Activated naive CD8-positive, alpha-beta T cell treated with anti-CD3 and anti-CD28 coated beads for 36 hours (primary cell): ENCODE measurements at places on chromosomes 6 and 20.

GRCh38 chr6:41448256-41448655, 97.9 kb upstream of the FOXP4 start:
- DNase-seq, result no peak

DNA sequence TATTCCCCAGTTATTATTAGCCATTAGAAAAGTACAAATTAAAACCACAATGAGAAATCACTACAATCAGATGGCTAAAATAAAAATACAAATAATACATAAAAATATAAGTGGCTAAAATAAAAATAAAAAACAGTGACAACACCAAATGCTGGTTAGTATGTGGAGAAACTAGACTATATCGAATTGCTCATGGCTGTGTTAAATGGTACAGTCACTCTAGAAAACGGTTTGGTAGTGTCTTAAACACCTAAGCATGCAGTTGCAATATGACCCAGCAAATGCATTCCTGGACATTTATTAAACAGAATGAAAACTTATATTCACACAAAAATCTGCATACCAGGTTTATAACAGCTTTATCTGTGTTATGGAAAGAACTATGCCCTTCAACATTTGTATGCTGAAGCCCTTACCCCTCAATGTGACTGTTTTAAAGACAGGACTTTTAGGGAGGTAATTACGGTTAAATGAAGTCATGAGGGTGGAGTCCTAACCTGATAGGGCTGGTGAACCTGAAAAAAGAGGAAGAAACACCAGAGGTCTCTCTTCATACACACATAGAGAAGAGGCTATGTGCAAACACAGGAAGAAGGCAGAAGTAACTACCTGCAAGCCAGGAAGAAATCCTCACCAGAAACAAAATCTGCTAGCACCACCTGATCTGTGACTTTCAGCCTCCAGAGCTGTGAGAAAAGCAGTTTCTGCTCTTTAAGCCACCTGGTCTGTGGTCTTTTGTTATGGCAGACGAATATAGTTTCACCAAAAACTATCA, 84.9 kb downstream of the ASCC3 start:
- DNase-seq, result no peak

- no peak for DNase-seq
Observed at GRCh38 chr6:34232901-34233300, 3.8 kb upstream of the HMGA1 start.

DNA sequence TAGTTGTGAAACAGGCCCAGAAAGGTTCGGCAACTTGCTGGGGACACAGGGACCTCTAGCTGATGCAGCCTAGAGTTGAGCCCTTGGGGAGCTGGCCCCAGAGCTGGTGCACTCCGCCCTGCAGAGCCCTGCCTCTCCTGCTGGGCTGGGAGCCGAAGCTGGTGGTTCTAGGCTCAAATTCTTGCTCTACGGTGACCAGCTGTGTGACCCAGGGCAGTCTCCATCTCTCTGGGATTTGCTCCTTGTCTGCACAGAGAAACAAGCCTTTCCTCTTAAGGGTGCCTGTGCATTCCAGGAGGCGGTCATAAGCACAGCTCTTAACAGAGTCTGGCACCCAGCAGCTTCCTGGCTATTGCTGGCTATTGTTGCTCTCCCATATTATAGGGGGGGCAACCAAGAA, 47.4 kb downstream of the RBM38 start:
- DNase-seq, result no peak

DNA sequence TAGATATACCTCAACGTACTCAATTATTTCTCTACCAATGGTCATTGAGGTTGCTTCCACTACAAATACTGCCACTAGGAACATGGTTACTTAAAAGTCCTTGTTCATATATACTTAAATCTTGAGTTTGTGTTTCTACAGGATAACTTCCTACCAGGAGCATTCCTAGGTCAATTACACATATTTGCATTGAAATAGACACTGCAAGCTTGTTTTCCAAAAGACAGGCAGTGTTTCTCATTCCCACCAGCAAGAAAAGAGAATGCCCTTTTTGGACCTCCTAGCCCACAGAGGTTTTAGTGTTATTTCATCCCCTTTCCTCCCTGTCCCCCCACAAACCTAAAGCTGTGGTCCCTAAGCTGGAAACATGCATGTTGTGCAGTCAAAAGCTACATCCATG, 177.3 kb downstream of the ID4 start:
- DNase-seq, result no peak

- no peak for DNase-seq
Observed at GRCh38 chr6:124026694-124027093, 223.0 kb downstream of the NKAIN2 start.

- no peak for DNase-seq
Observed at GRCh38 chr6:14770572-14770971, 475.3 kb upstream of the JARID2 start.

DNA sequence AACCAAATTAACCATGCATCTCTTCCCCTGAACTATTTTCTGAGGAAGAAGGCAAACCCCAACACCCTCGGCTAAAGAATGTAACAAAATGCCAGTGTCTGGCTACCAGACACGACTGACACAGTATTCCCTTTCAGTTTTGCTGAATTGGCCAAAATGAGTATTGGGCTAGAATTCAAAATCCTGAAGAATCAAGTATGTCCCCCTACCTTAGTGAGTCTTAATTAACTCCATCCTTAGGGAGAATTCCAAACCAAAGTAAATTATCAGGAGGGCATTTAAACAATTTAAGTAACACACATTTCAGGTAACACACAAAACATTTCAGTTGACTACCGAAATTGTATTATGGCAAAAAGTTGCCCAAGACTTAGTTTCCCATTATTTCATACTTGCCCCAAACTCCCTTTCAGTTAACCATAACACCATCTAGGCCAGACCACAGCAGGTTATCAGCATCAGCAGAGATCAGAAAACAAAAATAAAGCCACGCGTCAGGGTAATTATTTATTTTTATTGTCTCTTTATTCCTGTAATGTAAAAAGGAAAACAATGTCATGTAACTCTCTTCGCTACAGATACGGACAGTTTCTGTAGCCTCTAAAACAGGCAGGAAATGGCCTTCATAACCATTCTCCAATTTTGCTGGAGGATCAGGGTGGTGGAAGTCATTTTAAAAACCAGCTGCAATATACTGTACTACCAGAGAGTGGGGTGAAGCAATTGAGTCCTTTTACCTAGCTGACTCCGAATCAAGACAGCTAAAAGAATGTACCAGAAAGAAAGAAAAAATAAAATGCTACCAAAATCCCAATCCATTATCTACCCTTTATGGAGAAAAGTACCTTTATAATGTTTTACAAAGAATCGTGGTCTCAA, 1.9 kb downstream of the SNX5 start:
- no peak for DNase-seq

DNA sequence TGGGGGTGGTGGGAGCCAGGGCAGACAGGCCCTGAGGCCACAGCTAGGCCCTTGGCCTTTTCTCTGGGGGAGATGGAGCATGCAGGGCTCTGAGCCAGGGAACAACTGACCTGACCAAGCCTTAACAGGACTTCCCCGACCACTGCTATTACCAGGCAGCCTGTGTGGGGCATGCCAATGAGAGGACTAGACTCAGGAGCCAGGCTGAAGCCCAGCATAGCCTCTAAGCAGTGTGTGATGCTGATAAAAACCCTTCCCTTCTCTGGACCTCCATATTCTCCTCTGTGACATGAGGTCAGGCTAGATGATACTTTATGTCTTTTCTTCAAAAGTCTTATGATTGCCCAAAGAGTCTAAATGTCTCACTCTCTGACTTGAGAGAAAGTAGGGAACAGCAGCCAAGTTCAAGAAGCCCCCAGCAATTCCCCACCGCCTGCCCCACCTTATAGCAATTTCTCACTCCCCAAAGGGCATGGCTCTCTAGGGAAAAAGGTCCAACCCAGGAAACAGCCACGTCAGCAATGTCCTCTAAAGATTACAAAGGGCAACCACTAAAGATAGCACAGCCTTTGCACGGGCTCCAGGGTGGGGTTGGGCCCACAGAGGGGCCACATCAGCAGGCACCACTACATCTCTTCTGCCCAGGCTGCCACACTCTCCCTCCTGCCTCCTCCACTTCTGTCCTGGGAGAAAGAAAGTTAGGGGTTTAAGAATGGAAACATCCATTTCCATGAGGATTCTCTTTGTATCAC, 71.3 kb downstream of the TRERF1 start:
- DNase-seq, result no peak

DNA sequence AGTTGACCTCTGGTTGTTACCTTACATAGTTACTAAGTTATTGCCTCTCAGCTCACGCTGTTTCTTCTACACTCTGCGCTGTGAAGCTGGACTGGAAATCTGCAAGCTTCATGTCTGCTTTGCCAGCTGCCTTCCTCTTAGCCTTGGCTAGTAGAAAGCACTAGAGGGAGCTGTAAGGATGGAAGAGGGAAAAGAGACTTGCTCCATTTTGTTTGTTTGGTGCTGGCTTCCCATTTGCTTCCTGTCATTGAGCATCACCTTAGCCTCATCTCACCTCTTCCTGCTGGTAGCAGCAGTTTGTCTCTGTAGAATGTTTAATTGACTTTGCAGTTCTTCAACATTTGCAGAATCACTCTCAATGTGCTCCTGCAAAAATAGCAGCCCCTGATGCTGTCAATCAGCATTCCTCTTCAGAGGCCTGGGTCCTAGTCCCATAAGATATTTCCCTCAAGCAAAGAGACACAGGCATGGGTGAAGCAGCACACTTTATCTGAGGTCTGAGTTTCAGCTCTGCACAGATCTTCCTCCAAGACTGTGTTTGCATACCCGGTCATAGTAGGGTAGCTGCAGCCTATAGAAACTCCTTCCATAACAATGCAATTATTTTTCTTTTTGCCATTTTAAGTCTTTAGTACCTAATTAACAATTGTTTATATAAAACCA, 302.2 kb upstream of the EPHA7 start:
- DNase-seq, result no peak

DNA sequence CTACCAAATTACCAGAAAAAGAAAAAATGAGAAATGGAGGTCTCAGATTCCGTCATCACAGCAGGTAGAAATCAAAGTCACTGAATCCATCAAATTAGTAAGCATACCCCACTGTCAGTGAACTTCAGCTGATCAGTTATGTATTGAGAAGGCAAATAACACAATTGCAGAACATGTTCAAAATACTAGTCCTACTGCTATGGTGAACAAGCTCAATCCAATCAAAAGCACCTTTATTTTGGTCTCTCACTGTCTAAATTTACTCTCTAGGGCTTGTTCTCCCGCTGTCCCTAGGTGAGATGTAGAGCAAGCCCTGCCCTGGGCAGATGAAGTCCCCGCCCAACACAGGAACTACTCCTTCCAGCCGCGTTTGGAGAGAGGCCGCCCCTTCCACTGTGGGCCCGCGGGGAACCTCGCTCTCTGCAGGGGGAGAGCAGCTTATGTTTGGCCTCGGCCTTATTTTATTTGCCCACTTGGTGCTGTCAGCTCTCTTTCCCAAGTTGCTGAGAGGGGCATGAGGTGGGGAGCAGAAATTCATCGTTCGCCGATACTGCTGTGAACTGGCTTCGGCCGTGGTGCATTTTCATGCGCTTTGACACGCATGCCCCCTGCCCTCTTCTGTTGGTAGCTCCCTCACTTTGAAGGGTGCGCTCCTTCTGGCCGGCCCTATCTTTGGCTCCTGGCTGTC, 14.3 kb upstream of the MAP1LC3A start:
- peak; percentile 14 for DNase-seq

- no peak for DNase-seq
Observed at GRCh38 chr6:3218266-3218665, 9.2 kb downstream of the TUBB2B start.

DNA sequence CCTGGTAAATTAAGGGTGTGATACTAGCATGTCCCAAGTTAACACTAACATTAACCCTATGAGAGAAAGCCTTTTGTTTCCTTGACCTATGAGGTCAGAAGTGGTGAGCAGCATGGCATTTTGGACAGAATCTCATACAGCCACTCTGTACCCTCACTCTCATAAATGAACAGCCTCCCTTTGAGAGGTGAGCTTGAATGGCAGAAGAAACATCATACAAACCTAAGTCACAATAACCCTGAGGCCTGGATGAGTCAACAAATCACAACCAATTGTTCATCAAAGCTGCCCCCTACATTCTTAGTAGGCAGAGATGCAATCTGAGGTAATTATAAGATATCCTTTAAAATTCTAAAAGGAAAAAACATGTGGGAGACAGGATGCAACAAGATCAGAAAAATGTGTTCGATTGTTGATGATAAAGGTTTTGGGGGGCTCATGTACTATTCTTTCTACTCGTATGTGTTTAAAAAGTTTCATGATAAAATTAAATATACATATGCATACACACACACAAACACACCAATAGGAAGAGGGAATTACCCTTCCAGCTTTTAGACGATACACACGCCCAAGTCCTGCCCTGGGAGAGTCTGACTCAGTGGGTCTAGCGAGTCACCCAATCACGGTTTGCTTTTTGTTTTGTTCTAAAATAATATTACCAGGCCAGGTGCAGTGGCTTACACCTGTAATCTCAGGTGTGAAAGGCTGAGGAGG, 117.3 kb downstream of the ARHGAP18 start:
- no peak for DNase-seq

DNA sequence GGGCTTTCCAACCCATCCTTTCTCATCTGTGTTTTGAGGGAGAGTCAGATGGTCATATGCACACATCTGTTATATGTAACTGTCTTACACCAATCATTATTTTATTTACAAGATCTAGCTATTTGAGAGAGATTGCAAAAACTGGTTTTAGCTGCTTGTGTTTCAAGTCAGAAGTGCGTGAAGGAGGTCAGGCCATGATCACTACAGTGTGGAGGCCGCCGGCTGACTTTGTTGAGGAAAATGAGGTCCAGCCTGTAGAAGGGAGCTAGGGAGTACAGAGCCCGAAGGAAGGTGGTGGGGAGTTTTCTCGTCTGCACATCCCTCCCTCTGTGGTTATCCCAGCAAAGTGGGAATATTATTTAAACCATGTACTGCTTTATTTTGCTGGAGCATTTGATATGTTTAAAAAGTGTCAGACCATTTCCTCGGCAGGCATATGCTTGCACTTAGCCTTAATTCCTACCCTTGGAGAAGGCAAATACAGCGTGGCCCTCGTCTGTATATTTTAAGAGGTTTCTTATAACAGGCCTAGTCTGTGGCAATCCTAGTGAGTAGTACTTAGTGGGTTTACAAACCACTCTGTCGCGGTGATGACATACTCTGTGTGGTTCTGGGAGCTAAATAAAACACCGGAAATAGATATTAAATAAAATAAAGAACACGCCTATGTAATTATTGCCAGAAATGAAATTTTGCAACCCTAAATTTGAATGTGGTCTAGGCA, 95.6 kb downstream of the UST start:
- DNase-seq, result no peak

DNA sequence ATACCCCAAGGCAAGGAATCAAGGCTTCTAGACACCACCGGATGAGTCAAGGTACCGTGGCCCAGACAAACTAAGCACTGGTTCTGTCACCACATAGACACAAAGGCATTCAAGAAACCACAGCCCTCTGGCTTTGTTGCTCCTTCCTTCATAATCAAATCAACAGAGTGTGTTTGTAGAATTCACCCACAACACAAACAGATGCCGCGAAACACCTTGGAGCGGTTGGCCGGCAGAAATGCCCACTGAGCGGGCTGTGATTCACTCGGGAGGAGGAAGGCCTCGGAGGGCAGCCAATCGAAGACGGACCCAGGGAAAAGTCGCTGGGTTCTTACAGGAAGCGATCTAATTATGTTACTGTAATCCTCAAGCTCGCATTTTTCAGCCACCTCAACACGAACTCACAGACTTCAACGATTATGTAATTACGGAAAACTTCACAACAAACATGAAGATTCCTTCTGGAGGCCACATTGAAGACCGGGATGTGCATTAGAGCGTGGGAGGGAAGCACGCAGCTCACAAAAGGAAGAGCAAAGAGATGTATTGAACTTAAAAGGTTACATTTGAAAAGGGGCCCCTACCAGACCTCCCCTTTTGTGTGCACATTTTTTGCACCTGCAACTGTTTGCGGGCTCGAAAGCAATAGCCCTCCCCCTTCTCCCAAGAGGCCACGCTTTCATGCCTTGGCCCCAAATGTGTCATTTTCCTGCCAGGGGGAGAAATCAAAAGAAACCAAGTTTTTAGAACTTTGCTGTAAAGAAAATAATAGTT, 184.7 kb upstream of the PREP start:
- DNase-seq, result no peak
